ENCODE measurements at places on chromosomes 5 and 9. TPM values are rescaled to one million over a fixed set of nuclear protein-coding genes. Genes with fewer than 3 reads are reported as not detected.

The SCGB3A1 gene
- total RNA-seq, result not detected

DNA sequence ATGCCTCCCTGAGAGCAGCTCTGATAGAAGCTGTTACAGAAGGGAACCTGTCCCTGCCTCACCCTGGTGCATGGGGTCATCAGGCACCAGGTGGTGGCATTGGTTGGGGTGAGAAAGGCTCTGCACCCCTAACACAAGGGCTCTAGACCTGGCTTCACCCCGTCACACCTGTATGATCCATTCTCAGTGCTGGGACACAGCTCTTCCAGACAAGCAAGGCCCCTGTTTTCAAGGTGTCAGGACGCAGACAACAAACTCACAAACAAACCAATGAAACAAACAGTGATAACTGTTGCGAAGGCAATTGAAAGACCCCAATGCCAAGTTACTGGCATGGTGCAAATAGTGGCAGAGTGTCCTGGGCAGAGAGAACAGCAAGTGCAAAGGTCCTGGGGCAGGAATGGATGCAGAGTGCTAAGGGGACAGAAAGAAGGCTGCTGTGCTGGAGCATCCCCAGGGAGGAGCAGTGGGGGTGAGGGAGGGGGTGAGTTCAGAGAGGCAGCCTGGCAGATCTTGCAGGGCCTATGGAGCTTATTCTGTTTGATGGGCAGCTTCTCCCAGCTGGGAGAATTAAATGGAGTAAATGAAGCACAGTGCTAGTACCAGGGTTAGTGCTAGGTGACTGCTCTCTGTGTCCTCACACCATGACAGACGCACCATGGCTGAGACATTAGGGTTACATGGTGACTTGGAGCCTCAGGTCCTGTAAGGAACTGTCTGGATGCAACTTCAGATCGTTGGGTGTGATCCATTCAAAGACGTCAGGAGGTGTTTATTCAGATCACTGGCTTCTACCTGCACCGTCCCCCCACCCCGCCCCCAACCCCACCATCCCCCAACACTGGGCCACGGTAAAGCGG is 67.9 kb upstream of the UNC5A start:
- no peak for DNase-seq

DNA sequence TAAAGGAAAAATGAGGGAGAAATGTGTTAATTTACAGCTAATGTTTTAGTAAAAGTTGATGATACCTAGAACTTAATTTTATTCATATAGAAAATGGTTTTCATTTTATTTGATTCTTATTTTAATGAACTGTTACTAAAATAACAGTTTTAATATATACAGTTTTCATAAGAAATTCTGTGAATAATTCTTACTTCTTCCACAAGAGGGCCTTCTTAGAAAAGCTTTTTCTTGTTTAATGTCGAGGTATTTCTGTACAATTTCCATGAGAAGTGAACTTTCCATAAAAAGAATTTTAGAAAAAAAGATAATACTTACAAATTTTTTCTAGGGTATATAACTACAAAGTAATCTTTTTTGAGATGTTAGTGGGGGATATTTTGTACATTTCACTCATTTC is 73.9 kb downstream of the KLF9 start:
- DNase-seq, result peak; percentile 15

DNA sequence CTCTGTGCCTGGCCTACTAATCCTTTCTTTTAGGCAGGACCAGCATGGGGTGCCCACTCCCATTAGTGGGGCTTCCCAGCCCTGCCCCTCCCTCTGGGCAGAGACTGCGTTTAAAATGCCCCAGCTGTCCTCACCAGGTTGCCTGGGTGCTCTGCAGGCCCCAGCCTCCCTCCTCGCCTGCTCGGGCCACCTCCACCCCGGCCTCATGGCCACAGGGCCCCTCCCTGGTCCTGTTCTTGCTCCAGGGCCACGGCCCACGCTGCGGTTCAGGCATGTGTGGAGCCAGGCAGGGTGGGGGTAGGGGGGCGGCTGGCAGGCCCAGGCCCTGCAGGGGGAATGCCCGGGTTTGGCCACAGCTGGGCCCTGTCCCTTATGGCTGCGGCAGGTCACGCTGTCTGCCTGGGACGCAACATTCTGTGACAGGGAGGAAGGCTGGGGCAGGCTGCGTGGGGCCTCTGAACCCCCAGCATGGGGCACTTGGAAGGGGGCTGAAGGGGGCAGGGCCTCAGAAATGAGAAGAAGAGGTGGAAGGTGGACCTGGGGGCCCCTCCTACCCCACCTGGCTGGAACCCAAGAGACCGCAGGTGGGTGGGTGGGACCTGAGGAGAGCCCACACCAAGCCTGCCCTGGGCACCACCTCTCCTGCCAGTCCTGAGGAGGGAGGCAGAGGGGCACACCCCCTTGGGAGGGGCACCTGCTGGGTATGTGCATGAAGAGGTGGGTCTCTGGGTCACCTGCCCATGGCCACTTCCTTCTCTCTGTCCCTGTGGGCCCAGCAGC is at the start of gene LCN12:
TSS of gene LCN12 (plus strand) at position 733 of the 780 bp plus-strand sequence. CDS start 55 bp downstream, outside the sequence.
- DNase-seq, result no peak

DNA sequence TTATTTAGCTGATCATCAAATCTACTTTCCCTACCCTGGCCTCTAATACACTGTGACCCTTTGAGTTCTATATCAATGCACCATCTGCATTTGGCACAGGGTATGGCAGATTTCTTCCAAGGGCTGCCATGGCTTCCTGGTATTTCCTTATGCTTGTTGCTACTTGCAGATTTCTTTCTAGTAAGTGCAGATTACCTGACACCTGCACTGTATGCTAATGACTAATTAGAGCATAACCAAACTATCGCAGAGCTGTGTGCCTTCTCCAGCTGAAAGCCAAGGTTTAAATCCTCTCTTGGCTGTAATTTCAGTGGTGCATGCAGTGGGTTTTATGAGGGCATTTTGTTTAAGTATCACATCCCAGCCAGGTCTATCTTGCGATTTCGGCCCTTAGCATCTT is 293.7 kb downstream of the KIF4B start:
- no peak for DNase-seq

DNA sequence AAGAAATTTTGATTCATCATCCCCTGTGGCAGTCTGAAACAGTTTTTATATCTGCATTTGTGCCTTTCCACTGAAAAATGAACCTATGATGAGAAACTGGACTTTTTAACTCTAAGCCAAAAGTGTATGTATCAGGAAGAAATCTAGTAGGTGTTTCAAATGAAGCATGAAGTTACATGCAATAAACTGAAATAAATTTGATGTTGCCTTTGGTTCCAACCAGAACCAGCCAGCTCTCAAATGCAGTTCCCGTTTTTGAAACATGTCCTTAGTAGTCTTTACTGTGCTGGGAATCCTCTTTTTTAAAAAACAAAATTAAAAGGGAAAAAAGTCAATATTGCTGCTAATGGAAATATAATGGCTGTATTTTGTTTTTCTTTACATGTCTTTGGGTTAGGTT is 43.9 kb downstream of the HACD4 start:
- DNase-seq, result no peak

GRCh38 chr5:96247097-96247701 is 185.8 kb downstream of the PCSK1 start:
- DNase-seq, result peak; percentile 45

Data from skin of body (tissue), 3 donors.